EH (cell line): ENCODE measurements at places on chromosomes 4 and X.

- DNase-seq, result no peak
These were observed 18.7 kb upstream of the KCNE5 start for GRCh38 chrX:109643687-109644086.

DNA sequence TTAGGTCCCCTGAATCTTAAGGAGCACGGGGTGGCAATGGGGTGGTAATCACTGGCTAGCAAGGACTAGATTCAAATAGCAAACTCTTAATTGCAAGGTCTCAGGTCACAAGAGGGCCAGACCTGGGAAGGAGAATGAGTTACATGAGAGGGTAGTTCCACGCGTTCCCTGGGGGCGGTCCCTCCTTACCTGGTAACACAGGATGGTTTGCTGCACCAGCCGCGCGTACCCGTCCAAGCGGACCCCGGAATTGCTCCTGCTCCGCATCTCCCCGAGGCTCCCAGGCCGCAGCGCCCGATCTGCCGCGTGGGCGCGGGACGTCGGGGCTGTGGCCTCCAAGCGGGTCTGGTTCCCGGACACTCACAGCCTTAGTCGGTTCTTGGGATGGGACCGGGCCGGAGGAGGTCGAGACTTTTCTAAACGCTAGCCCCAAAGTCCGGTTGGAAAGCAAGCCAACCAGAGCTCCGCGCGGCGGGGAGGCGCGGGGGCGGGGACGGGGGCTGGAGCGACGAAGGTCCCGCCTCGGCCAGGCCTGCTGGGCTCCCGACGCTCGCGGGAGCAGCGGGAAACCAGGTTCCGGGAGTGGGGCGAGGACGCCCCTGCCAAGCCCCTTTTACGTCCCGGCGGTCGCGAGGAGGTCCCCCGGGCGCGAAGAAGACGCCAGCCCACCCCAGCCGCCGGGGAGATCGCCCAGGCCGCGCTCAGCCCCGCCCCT is at the start of gene PHKA2:
PHKA2 (minus strand) TSS at position 449 of the 715 bp plus-strand sequence; CDS start at position 267, 182 bp downstream.
- no peak for DNase-seq

GRCh38 chr4:66906314-66906713 is 639.0 kb downstream of the CENPC start:
- DNase-seq, result no peak

DNA sequence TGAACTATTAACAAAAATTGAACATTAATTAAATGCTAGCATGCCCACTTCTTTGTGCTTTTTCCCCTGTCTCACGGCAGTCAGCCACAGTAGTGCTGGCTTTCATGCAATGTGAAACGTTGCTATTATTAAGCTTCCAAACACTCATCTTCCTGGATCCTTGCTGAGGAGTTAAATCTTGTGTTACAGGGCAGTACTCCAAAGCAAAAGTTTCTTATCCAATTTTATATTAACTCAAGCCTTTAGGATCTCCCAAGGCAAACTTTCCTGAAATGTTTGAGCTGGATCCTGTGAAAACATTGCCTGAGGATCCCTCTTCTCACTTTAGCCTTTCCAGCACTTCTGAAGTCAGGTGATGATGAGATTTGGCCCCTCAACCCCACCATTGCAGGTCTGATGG is 1454.8 kb downstream of the FSTL5 start:
- no peak for DNase-seq

DNA sequence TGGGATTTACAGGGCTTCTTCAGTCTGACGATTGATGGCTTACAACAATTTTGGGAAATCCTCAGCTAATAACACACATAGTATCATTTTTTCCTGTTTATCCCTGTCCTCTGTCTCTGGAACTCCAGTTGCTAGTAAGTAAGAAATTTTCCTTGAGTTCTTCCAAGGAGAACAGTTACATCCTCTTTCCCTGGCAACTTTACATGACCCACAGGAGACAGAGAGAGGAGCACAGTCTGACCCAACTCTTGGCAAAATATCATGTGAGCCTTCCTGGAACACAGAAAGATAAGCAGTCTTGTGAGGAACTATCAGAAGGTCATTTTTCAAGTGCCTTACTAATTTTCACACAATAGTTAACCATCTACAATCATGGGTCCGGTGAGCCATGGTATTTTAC is 578.7 kb upstream of the PABPC4L start:
- DNase-seq, result peak; percentile 21

DNA sequence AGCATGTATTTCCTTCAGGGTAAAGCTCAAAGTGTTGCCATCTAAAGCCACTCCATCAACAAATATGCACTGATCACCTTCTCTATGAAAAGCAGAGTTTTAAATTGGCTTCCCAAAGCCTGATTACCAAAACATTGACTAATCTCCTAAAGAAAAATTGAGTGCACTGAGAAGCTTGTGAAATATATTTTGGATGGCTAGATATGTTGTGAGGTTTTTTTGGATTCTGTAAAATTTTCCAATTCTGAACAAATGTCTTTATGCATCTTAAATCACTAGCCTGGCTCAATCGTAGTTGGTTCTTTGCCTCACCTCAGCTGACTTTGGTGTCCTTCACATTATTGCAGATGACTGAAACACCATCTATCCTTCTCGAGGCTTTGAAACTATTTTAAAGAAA is 14.9 kb upstream of the EXOSC9 start:
- no peak for DNase-seq

GRCh38 chrX:17471121-17471520 is 96.1 kb downstream of the NHS start:
- no peak for DNase-seq

- no peak for DNase-seq
These were observed 75.6 kb downstream of the TRIML1 start for GRCh38 chr4:188214861-188215260.

DNA sequence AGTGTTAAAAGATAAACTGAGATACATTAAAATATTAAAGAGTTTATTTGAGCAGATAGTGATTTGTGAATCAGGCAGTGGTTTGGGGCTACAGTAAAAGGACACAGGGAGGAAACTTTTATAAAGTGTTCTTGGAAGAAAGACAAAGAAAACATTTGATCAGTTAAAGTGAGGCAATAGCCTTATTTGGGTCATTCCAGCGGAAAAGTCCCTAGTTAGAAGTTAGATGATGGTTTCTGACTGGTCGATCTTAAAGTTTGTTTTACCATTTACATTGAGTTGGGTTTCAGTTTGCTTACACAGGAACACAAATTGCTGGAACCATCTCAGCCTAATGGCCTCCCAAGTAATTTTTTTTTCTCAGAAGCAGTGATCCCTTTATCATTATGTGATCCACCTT is 69.7 kb downstream of the PPP1R2C start:
- peak; percentile 40 for DNase-seq

- DNase-seq, result no peak
These were observed 226.7 kb downstream of the PALLD start for GRCh38 chr4:168723569-168723968.

GRCh38 chr4:56127716-56128115 is 179.0 kb downstream of the CEP135 start:
- DNase-seq, result no peak

GRCh38 chrX:17603196-17603595 is 134.1 kb upstream of the SCML1 start:
- DNase-seq, result no peak

DNA sequence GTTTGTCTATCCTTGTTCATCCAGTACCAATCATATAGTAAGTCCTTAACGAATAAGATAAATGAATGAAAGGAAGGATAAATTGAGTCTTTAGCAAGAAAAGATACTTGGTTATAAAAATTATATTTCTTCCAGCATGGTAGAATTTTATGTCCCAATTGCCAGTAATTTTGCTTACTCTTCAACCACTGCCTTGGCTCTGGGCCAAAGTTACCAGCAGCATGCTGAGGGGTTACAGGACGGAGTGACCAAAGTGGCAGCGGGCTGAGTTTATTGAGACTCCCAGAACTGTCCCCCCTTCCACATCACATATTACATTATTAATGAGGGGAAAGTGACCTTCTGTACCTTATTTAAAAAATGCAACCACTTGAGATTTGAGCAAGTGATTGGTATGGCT is 121.7 kb downstream of the RASGEF1B start:
- no peak for DNase-seq

GRCh38 chr4:2813446-2814405 is 20.8 kb downstream of the SH3BP2 start:
- DNase-seq, result no peak

- DNase-seq, result no peak
These were observed 7.1 kb upstream of the GPR82 start for GRCh38 chrX:41716767-41717473.

GRCh38 chr4:161359491-161359890 is 804.3 kb downstream of the FSTL5 start:
- no peak for DNase-seq

GRCh38 chrX:133399411-133399810 is 15.9 kb downstream of the GPC4 start:
- DNase-seq, result no peak

GRCh38 chr4:71296945-71297344 is 41.9 kb upstream of the SLC4A4 start:
- peak; percentile 7 for DNase-seq

- no peak for DNase-seq
These were observed 144.3 kb upstream of the NDST3 start for GRCh38 chr4:117889978-117890377.

DNA sequence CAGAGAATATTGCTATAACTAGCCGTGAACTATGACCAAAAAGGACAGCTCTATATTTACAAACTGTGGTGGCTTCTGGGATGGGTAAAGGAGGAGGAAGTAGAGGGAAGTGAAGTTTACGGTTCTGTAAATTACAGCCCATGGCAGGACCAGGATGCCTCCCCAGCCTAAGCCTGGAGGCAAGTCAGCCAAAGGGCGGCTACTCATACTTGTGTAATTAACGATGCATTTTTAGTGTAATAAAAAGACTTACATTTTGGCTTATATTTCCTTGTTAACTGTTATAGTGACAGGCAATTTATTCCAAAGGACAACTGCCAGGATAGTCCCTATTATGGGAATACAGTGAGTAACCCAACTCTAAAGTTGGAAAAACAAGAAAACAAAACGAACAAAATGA is 139.9 kb upstream of the OTUD4 start:
- DNase-seq, result peak; percentile 25

GRCh38 chrX:5650904-5651303 is 577.8 kb downstream of the NLGN4X start:
- no peak for DNase-seq

DNA sequence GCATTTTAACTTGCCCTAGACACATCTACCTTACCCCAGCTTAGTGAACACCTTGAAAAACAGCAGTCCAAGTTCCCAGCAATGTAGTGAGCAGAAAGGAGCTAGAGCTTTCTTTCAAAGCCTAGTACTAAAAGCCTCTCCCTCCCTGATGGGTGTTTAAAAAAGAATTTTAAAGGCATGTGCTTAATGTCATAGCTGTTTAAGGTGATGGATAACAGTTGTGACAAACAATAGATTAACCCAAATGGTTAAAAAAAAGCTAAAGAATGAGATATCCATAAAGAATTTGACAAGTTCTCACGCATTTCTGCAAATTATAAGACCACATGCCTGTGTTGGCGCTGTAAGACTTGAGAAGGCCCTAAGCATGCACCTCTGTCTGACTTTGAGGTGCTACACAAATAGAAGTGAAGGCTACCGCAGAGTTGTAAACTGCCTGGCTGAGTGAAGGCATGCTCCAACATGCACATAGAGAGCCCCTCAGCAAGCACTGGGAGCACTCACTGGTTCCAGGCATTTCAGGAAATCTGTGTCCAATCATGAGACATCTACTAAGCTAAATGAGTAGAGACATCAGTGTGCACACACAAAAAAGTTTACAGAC is 94.0 kb downstream of the PHF8 start:
- peak; percentile 9 for DNase-seq

DNA sequence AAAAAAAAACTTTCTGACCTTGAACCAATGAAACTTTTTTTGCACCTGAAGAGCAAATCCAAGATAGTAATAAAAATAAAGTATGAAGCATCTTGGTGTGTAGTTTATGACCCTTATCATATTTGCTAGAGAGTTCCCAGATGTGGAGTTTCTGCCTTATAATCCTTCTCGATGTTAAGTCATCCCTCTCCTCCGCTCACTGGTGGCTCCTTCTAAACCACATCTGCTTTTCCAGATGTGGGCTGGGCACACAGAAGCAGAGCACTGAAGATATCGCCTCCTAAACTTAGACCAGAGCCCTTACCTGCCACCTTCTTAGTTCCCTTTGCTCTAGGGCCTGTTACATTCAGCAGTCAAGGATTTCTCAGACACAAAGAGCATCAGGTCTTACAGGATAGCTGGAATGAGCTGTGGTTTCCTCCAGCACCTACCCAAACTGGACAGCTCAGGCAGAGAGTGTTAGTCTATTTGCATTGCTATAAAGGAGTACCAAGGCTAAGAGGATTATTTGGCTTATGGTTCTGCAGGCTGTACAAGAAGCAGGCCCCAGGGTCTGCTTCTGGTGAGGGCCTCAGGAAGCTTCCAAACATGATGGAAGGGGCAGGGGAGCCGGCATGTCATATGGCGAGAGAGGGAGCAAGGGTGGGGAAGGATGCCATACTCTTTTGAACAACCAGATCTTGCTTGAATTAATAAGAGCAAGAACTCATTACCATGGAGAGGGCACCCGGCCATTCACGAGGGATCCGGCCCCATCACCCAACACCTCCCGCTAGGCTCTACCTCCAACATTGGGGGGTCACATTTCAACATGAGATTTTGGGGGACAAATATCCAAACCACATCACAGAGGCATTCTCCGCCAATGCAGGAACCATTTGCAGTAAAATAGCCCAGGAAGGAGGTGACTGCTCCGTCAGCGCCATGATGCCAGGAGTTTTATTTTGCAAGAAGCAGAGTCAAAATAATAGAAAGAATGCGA is 75.6 kb upstream of the HELT start:
- no peak for DNase-seq

DNA sequence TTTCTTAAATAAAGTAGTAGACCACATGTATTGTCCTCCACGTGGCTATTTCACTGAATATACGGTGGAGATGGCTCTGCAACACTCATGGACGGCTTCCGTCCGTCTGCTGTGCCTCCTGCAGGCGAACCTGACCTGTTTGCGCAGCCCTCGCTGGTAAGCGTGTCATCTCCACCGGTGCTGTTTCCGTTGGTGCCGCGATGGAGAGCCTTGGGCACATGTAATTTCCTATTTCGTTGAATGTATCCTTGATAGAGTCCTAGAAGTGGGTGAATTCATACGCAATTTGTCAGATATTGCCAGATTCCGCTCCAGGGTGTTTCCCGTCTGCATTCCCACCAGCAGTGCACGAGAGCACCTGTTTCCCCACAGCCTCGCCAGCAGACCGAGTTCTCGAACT is 48.5 kb downstream of the HTT-AS start:
- DNase-seq, result no peak

GRCh38 chr4:169229571-169230028 is 41.2 kb downstream of the SH3RF1 start:
- peak; percentile 97 for DNase-seq

GRCh38 chr4:10730590-10730989 is 46.0 kb upstream of the CLNK start:
- no peak for DNase-seq

GRCh38 chr4:12846368-12846767 is 637.8 kb downstream of the RAB28 start:
- no peak for DNase-seq

DNA sequence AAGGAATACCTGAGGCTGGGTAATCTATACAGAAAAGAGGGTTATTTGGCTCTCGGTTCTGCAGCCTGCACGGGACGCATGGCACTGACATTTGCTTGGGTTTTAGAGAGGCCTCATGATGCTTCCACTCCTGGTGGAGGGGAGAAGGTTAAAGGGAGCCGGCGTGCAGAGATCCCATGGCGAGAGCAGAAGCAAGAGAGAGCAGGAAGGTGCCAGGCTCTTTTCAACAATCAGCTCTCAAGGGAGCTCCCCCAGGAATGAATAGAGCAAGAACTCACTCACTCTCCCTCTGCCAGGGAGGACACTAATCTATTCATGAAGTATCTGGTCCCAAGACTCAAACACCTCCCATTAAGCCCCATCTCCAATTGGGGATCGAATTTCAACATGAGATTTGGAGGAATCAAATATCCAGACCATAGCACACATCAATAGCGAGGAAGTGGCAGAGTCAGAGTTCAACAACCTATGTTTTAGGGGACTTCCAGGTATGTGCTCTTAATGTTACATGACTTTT is 109.8 kb downstream of the SORBS2 start:
- no peak for DNase-seq
